ENCODE measurements at places on chromosomes 6 and 20.

GRCh38 chr6:89782222-89782621 lies 37.4 kb downstream of the MDN1 start:
- no peak for DNase-seq

- no peak for DNase-seq
Observed at GRCh38 chr20:24317224-24317623, 152.2 kb upstream of the SYNDIG1 start.

DNA sequence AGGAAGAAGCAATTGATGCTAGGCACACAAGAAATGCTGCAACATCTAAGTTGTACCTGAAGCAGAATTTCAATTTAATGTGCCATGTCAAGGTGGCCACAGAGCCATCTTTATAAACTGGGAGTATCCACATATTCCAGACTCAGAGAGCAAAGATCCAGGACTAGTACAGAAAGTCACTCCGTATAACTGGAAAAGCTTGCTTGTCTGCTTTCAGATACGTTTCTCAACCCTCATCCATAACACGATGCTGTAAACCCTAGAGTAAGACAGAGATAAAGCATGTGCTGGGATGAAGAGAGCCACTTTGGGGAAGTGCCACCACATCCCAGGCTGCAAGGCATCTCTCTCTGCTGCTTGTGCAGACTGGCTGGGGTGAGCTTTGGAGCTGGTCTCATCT lies 134.7 kb downstream of the PACRG start:
- DNase-seq, result no peak

DNA sequence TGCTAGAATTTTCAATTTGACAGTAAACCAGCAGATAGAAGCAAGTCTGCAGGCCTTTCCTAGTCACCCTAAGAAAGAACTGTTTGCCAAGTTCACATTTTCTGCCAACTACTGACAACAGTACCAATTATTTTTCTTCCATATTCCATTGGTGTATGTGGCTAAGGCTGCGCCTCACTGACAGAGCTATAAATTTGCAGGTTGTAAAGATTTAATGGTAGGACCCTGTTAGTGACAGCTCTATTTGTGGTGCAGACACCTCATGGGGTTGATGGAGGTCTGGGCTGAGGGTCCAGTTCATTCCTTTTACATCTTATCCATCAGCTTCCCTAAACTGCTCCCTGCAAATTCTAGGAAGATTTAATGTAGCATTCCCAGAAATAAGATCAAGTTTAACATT lies 228.5 kb downstream of the FRK start:
- no peak for DNase-seq

DNA sequence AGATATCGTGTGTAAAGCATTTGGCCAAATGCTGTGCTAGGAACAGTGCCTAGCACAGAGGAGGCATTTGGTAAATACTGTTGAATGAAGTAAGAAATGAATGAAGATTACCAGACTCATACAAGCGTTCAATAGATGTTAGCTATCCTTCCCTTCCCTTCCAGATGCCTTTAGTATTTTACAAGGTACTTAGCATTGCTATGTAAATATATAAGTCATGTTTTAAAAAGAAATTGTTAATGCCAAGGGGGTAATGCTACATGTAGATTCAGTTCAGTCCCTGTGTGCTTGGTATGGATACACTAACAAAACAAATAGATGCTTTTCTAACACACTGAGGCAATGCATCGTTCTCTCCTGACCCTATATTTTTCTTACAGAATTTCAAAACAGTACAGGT lies 407.2 kb downstream of the ADGRB3 start:
- no peak for DNase-seq

- DNase-seq, result no peak
Observed at GRCh38 chr6:152398993-152399392, 238.2 kb downstream of the SYNE1 start.

DNA sequence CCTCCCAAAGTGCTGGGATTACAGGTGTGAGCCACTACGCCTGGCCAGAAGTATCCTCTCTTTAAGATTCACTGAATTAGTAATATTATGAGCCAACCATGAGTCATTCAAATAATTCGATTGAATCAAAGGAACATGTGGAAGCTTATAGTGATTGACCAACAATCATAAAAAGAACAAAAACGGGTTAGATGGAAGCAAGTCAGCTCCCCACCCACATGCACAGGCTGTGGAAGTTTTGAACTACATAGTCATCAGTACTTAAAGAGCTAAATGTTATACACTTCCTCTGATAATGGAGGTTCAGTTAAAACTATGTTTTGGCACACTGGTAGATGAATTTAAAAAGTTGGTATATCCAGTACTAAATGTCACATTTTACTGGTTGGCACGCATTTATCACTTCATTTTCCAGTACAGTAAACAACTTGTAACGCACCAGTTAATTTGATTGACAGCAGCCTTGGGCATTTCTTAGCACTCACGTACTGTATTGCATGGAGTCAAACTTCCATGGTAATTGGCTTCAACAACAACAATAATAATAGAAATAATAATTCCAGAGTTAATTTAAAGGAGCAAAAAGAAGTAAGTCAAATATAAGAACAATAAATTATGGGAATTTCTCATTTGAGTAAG lies 1107.3 kb upstream of the MAP3K7 start:
- DNase-seq, result no peak

GRCh38 chr6:143401636-143402370 lies 48.7 kb downstream of the ADAT2 start:
- DNase-seq, result no peak

- no peak for DNase-seq
Observed at GRCh38 chr6:15661853-15662325, 939 bp downstream of the DTNBP1 start.

DNA sequence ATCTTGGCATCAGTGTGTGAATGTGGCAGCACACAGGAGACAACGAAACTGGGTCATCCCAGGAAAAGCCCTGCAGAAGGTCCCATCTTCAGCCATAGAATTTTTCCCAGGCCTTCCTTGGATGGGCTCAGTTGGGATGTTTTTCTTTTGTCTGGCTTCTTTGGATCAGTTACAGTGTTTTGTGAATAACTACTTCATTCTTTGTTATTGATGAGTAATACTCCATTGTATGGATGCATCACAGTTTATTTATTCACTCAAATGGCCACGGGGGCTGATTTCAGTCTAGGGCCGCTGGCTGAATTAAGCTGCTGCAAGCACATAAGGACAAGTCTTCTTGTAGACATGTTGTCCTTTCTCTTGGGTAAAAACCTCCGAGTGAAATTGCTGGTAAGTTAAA lies 81.3 kb upstream of the CD93 start:
- no peak for DNase-seq

- DNase-seq, result no peak
Observed at GRCh38 chr20:51095633-51096521, 73.0 kb upstream of the KCNG1 start.

- DNase-seq, result no peak
Observed at GRCh38 chr6:151330130-151330696, 61.1 kb downstream of the ZBTB2 start.

DNA sequence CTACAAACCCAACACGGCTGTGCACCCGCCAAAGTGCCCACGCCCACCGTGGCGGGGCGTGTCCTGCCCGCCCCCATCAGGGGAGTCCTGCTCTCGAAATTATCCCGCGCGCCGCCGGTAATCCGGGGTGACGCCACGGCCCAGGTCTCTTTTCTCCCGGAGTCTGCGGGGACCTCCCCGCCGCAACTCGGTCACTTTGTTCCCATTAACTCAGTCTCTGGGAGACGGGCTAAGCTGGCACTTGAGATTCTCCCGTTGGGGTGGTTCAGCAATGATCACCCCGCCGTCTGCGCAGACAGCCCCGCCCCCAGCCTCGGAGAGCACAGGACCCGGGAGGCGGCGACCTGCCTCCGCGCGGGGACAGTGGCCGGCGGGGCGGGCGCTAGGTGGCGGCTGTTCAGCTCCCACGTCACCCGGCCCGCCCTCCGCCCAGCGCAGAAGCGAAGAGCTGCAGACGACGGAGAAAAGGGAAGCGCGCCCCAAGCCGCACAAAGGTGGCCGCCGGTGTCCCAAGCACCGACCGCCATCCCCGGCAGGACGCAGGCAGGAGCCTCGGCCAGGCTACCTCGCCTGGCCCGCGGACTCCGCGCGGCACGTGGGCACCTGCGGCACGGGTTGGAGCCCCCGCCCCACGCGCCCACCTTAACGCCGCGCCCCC lies 31.5 kb downstream of the SF3B5 start:
- DNase-seq, result peak; percentile 51

GRCh38 chr6:19052219-19052618 lies 665.1 kb downstream of the RNF144B start:
- no peak for DNase-seq

DNA sequence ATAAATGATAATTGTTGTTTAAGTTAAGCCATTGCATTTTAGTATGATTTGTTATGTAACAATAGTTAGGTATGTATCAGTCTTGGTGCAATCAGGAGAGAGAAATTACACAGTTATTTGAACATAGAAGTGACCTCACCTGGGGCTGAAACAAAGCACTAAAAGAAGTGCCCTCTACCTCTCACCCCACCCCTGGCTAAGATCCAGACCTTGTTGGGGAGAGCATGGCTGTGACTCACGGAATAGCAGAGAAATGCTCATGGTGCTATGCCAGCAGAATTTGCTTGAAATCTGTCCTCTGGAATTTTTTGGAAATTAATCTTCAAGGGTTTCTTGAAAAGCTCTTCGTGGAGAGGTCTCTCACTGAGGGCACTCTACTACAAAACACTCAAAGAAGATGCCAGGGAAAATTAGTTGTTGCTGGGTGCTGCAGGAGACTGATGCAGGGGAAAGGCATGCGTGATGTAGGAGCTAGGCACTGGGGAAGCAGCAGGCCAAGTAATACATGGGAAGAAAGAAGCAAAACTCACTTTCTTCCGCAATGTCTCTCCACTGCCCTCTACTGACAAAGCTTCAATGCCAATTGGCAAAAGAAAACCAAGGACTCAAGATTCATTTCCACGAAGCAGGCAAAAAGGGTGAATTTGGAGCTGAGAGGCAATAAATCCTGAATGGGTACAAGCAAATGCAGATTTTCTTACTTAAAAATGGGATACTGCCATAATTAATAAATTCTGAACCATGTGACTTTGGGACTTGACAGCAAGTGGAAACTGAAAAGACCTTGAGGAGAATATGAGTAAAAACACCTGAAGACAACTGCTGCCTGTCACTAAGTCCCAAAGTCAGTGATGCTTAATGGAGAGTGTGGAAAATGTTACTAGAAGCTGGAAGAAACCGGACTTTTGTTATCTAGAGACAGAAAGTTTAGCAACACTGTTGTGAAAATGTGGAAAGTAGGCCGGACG lies 136.3 kb upstream of the ZNF184 start:
- no peak for DNase-seq

GRCh38 chr20:60136645-60137401 lies 178.6 kb downstream of the CDH26 start:
- DNase-seq, result no peak

GRCh38 chr6:15487262-15487661 lies 175.6 kb downstream of the DTNBP1 start:
- DNase-seq, result no peak

GRCh38 chr6:46998436-46999017 lies 43.6 kb downstream of the ADGRF1 start:
- no peak for DNase-seq

GRCh38 chr20:42340368-42340767 lies 722.2 kb upstream of the CHD6 start:
- DNase-seq, result no peak

DNA sequence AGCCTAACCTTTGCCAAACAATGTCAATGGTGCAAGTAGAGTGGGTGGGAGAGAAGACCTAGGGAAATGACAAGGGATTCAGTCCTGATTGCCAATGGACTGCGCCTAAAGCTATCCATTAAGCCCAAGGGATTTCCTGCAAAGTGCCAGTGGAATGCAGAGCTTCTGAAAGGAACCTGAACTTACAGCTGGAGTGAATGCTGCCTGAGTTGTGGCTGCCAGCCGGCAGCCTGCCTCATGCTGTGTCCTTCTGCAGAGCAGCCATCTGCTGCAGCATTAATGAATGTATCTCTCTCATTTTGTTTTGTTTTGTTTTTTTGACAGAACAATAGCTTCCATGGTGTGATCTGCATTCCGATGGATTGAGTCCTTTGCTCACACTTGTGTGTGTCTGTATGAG lies 44.7 kb downstream of the SLC35F1 start:
- DNase-seq, result no peak

- DNase-seq, result no peak
Observed at GRCh38 chr20:61119273-61119672, 132.8 kb upstream of the CDH4 start.
